ENCODE measurements at places on chromosomes 3 and 15. TPM values are rescaled to one million over a fixed set of nuclear protein-coding genes. Genes with fewer than 3 reads are reported as not detected.

The GPR27 gene
- total RNA-seq: 3.7 TPM

The MNS1 gene
- total RNA-seq: 0.94 TPM

The CCR2 gene
- 0.91 TPM for total RNA-seq

- no peak for DNase-seq
Observed at GRCh38 chr15:71899674-71900073, 89.3 kb downstream of the NR2E3 start.

GRCh38 chr3:155031186-155031585 lies 48.9 kb upstream of the MME start:
- DNase-seq: no peak

- no peak for DNase-seq
Observed at GRCh38 chr3:47617086-47618010, 38.7 kb upstream of the CSPG5 start.

DNA sequence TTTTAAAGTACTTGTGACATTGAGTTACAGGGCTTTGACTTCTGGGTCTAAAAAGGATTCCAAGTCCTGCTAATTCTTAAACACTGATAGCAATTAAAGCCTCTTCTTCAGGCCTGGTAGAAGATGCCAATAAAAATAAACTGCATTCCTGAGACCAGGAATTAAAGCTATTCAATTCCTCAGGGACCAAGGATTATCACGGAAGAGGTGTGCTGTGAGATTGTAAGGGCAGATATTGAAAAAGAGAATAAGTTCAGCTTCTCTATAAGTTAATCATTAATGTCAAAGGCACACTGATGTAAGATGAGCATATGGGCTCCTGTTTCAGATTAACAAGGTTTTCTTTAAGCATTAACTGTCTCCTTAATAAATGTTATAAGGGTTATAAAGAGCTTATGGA lies 611.3 kb downstream of the SI start:
- no peak for DNase-seq
